Astrocyte of the spinal cord (primary cell): ENCODE measurements at places on chromosomes 2 and 18.
A peak's percentile ranks its signal among the peaks of the same experiment; 100 is the strongest.

- DNase-seq = no peak
Observed at GRCh38 chr18:58788470-58788869, 76.2 kb upstream of the ZNF532 start.

- DNase-seq = peak; percentile 32
Observed at GRCh38 chr2:144524118-144525009, 4.4 kb upstream of the ZEB2 start.

DNA sequence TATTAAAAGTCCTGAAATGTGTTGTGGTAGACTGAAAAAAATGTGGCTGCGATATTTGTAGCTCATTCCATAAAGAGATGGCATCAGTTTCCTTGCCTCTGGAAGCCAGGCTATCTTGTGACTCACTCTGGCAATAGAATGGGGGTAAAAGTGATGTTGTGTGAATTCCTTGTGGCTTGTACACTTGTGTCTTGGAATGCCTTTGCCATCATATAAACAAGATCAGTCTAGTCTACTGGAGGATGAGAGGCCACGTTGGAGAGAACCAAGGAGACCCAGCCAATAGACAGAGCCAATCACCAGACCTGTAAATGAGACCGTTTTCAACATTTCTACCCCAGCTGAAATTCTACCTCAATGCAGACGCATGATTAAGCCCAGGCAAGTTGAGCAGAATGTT lies 254.1 kb downstream of the TRIB2 start:
- peak; percentile 74 for DNase-seq

GRCh38 chr2:177772529-177772928 lies 300.0 kb downstream of the PDE11A start:
- DNase-seq = peak; percentile 65

GRCh38 chr2:467892-468647 lies 180.2 kb upstream of the ALKAL2 start:
- no peak for DNase-seq
